HS-27A (cell line): ENCODE measurements at places on chromosomes 2 and 18.

DNA sequence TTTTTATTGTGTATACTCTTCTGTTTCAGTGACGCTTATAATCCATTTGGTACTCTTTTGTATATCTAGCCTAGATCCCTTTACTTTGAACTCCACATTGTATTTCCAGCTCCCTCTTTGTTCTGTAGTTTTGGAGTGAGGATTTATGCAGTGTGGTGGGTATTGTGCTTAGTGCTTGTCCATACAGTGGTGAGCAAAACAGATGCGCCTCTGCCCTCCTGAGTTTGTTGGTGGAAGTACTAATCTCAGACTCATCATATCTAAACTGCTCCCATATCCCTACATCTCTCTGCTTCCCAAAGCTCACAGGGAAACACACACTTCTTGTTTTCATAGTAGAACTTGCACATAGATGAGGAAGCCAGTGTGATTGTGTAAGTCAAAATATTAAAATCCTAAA lies 12.1 kb downstream of the PTCD3 start:
- DNase-seq: no peak

GRCh38 chr2:37181726-37182684 lies 6.5 kb downstream of the SULT6B1 start:
- DNase-seq: peak; percentile 49

- no peak for DNase-seq
Measured at GRCh38 chr2:4900861-4901770, 791.1 kb upstream of the SOX11 start.

DNA sequence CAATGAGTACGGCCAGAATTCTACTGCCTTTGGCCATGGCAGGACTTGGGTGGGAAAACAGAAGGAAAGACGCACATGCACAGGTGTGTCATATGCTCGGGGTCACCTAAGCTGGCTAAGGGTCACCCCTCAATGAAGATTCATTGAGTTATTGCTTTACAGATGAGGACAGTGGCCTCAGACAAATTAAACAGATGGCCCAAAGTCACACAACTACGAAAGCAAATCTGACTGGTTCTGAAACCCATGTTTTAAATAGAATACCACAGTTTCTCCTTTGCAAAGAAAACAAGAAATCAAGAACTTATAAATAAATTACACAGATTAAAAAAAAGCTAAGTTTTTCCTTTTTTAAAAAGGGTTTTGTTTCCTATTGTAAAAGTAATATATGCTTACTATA lies 70.5 kb downstream of the ID2 start:
- DNase-seq: no peak

DNA sequence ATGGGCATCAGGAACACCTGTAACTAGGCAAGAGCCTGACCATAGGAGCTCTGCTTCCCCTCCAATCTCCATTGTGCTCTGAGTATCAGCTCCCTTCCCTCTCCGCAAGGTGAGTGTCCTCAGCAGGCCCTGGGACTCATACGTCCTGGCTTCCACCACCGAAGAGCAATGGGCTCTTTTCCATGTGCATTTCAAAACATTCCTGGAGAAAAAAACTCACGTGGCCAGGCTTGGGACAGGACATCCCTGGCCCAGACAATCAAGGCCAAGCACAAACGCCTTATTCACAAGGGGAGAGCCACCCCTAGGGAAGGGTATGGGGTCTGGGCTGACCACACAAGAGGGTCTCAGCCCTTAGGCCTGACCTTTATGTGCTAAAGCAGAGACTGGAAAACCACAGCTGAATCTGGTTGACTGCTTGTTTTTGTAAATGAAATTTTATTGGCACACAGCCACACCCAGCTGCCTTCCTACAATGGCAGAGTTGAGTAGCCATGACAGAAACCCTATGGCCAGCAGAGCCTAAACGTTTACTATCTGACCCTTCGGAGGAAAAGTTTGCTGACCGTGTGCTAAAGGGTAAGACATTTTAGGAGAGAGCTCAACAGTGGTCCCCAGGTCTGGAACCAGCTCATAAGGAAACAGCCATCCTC lies 175.7 kb upstream of the ARL4C start:
- no peak for DNase-seq

- no peak for DNase-seq
Measured at GRCh38 chr18:27213123-27213717, 28.1 kb upstream of the CHST9 start.

GRCh38 chr2:216352653-216353270 lies 19.5 kb downstream of the MARCHF4 start:
- DNase-seq: no peak

DNA sequence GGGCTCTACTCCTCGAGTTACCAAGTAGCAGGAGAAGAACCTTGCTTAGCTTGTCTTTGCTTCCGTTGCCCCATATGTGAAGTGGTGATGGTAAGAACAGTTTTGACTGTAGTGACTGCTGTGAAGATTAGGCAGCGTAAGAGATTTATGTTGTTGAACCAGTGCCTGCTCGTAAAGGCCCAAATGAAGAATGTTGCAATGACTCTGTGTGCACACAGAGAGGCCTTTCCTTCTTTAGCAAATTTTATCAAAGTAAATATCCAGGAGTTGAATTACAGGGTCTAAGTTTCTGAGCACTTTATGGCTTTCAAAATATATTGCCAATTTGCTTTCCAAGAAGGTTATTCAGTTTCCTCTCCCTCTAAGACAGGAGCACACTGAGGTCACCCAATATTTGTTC lies 14.5 kb downstream of the NTSR2 start:
- no peak for DNase-seq

DNA sequence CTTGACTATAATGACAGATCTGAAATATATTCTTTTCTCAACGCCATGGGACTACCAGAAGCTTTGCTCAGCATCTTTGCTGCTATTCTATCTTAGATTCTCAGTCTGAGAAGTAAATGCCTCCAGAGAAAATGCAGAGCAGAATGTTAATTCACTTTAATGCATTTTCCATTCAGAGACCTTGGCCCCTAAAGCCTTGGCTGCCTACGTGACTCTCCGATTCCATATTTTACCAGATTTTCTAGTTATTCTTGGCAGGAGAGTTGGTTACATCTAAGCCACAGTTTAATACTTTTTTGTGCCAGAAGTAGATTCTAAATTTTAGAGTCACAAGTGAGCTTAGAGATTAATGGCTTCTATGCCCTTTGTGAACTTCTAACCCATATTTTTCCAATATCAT lies 837.1 kb upstream of the POU3F3 start:
- DNase-seq: no peak

- DNase-seq: no peak
Measured at GRCh38 chr2:2762913-2763312, 431.8 kb upstream of the MYT1L start.

DNA sequence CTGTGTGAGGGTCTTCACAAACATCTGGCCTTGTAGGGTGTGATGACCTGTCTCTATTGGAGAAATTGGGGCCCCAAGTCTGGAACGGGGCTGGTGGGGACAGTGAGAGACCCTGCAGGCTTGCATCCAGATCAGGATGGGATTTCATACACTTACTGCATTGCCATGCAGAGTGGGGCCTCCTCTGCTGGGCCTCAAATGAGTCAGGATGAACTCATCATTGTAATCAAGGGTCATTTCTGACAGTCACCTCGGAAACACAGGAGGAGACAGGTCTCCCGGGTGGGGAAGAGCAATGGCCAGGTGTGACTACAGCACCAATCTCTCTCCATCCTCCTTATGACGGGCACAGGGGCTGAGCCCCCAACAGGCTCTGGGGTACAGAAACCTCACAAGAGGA lies 48.1 kb upstream of the GALR1 start:
- DNase-seq: no peak

- no peak for DNase-seq
Measured at GRCh38 chr2:191218292-191218898, 26.8 kb upstream of the MYO1B start.

GRCh38 chr2:207630491-207630890 lies 5.3 kb upstream of the METTL21A start:
- DNase-seq: no peak

GRCh38 chr2:73091696-73092095 lies 20.2 kb upstream of the SFXN5 start:
- DNase-seq: no peak

DNA sequence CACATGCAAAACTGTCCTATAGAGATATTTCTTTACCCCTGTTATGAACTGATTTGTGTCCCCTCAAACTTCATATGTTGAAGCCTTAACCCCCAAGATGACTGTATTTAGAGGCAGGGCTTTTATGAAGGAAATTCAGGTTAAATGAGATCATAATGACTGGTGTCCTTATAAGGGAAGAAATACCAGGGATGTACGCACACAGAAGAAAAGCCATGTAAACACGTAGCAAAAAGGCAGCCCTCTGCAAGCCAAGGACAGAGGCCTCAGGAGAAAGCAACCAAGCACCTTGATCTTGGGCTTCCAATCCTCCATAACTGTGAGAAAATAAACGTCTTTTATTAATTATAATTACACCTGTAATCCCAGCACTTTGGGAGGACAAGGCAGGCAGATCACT lies 101.3 kb upstream of the NDUFV2 start:
- no peak for DNase-seq

GRCh38 chr2:47487498-47487875 lies 84.5 kb downstream of the MSH2 start:
- DNase-seq: no peak

DNA sequence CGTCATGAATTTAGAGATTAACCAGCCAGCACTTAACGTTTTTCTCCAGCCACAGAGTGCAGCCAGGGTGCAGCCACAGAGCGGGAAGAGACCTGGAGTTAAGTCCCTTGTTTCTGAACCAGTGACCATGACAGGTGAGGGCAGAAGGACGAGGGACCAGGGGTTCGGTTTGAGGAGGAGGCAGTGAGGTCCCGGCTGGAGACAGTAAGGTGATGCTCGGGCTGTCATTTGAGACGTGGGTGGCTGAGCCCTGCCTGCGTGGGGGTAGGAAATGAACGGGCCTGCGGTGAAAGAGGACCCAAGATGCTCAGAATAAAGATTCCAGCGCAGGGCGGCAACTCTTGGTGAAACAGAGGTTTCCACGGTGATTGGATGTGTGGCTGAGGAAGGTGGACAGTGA lies 205.9 kb downstream of the SNTG2 start:
- DNase-seq: no peak

GRCh38 chr2:138827426-138828054 lies 47.4 kb upstream of the NXPH2 start:
- DNase-seq: peak; percentile 49

DNA sequence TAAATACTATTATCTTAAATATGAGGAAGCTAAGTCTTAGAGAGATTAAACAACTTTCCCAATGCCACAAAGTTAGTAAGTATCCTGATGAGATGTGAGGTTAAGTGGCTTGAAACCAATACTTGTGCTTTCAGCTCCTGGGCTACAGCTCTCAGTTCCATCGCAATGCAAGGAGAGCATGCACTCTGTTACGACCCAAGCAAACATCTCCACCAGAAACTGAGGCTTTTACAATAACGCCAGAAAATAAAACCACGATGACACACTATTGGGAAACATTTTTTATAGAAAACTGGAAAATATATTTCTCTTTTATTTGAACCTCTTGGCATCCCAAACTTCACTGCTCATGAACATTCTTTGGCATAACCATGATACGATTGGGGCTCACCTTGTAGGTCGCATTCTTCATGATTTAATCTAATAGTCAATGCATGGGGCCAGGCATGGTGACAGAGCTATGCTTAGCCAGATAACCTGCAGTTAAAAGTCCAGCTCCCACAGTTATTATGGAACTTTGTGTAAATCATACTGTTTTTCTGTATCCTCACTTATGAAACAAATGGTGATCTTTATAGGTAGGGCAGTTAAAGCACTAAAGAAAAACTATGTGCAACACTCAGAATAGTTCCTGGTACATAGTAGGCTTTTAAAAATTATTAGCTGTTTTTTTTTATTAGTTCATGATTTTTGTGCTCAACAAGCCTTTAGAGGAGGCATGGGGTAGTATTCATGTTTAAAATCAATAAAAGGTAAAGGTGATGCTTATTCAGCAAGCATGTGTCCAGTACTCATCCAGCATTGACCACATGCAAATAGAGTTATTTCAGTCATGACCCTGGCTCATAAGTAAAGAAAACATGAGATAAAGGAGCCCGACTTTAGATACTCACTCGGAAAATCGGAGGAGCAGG lies 238.3 kb upstream of the TRIB2 start:
- DNase-seq: no peak

DNA sequence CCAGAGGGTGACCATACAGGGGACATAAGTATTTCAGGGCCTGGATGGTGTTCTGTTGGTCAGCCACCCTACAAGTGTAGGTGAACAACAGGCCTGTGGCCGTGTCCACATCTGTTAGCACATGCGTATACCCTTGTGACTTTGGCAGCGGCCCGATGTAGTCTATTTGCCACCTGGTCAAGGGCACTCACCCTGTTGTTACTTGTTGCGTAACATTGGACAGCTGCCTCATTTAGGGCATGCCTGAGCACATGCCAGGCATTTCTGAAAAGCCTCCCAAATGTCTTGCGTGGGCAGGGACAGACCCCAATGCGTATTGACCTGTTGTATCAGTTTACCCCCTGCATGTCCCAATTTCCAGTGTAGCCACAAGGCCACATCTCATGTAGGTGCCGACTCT lies 235.0 kb downstream of the MBD5 start:
- DNase-seq: no peak

GRCh38 chr2:142693171-142693950 lies 184.1 kb upstream of the KYNU start:
- no peak for DNase-seq

DNA sequence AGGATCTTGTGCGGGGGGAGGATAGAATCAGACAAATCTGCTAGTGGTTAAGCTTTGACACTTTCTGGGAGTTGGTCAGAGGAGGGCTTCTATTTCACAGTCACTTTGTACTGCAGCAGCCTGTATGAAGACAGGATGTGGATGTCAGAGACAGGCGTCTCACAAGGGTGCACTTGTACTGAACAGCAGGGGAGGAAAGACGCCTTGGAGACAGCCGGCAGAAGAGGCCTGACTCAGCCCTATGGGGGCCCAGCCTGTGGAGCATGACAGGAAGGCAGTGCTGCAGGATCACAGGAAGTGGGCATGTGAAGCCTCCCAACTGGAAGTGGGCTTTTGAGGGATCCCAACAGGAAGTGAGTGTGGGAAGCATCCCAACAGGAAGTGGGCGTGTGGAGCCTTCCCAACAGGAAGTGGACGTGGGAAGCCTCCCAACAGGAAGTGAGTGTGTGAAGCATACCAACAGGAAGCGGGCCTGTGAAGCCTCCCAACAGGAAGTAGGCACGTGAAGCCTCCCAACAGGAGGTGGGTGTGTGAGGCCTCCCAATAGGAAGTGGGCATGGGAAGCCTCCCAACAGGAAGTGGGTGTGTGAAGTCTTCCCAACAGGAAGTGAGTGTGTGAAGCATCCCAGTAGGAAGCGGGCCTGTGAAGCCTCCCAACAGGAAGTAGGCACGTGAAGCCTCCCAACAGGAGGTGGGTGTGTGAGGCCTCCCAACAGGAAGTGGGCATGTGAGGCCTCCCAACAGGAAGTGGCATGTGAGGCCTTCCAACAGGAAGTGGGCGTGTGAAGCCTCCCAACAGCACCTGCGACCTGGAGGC lies 212.3 kb downstream of the SNTG2 start:
- DNase-seq: no peak
